ENCODE measurements at places on chromosomes 12 and 14.
A peak's percentile ranks its signal among the peaks of the same experiment; 100 is the strongest.

DNA sequence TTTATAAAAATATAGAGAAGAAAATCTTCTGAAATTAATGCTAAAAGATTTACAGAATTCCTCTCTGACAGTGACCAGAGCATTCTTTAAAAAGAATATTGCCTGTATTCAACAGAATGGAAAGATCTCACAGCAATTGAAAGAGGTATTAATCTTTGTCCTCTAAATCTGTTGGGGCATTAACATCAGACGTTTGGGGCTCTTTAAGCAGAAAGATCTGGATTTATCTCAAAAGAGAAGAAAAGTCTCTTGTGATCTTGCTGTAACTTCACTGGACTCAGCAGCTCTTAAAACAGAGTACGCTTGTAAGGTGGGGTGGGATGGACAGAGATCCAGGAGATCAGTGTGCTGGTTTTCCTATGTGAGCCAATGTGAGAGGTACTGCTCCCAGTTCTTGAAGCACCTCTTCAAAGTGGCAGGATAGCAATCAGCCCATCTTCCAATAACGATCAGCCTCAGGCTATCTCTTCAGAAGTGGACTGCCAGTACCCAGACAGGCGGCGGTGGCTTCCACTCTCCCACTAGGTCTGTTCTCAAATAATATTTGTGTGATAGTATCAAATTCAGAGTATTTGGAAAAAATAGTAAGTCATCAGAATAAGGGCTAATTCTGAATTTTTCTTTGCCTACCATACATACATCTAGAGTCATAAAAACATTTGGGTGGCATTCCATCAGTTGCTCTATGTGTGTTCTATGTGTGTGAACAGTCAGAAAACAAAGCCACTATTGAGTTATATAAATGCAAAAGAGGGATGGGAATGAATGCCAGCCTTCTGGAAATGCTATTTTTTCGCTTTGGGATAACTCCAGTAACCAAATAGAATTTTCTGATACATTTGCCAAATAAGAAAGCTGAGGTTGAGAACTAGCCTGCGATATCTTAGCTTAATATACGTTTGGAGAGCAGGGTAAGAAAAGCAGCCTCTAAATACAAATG, 237.4 kb upstream of the RGS6 start:
- no peak for DNase-seq

GRCh38 chr14:94375552-94376107, 12.8 kb downstream of the SERPINA1 start:
- DNase-seq = no peak

DNA sequence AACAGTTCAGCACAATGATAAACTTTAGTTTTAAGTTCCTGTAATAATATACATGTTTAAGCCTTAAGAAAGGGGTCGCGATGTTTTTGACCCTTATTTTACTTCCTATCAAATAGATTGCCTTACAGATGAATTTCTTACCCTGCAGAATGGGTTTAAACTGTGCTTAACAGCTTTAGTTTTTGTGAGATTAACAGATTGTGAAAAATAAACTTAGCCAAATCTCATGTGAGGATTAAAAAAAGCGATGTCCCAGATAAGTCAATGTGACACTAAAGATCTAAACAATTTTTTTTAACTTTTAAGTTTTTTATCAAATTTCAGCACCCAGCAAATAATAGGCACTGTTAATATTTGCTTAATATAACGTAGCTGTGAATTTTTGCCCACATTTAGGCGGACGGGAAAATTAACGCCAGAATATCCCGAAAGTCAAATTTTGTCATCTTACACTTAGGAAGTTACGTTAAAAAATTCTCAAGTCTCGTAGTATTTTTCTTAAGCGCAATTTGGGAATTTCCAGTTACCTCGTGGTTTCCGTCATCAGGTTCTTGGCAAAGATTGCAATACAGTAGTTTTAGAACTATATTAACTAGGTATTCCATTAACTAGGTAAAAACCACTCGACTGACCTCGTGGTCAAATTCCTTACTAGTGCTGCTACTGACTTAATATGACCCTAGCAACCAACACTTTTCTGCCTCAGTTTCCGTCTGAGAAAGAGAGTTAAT, 1.2 kb downstream of the HNRNPC start:
- no peak for DNase-seq

DNA sequence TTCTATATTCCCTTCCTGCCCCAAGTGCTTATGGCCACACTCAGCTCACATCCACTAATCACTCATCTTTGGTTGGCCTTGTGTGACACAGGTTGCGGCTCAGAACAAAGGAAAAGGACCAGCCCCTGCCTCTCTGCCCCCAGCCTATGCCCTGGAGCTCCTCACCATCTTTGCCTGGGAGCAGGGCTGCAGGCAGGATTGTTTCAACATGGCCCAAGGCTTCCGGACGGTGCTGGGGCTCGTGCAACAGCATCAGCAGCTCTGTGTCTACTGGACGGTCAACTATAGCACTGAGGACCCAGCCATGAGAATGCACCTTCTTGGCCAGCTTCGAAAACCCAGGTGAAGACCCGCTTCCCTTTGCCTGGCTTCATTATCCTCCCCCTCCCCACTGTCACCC, 15.8 kb upstream of the OAS2 start:
- no peak for DNase-seq

- no peak for DNase-seq
Observed at GRCh38 chr12:2462087-2462486, 332.7 kb upstream of the FKBP4 start.

GRCh38 chr12:1984759-1985158, 19.5 kb downstream of the DCP1B start:
- no peak for DNase-seq

GRCh38 chr12:87270919-87271318, 758.3 kb downstream of the C12orf50 start:
- no peak for DNase-seq

- no peak for DNase-seq
Observed at GRCh38 chr14:46054526-46054925, 597.1 kb downstream of the RPL10L start.

DNA sequence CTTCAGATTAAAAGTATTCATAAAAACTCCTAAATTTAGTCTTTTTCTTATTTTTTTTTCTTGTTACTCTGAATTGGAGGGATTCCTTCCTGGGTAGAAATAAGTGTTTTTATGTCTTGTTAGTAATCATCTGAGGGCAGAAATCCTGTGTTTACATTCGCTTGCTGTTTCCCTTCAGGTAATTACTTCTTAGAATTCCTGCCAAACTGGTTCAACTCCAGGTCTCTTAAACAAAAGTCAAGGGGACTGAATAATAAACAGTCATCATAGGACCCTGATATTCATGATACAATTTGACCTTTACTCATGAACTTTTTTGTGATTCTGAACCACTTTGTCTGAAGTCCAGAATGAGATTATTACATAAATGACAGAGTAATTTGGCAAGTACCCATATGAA, 843.9 kb downstream of the FLRT2 start:
- DNase-seq = peak; percentile 10

DNA sequence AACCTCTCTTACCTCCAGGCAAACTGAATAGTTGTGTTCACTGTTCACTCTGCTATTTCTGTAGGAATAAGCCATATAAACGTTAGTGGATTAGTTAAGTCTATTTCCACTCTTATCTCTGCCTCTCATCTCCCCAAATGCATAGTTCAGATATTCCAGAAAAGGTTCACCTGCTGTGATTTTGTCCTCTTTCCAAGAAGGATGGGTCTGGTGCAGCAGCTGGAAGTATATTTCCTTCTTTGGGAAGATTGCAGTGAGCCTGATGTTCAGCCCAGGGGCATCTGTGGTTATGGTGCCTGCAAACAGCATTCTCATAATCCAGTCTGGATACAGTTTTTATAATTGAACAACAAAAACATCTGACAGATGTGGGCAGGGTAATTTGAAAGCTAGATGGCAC, 97.7 kb downstream of the TPH2 start:
- no peak for DNase-seq

DNA sequence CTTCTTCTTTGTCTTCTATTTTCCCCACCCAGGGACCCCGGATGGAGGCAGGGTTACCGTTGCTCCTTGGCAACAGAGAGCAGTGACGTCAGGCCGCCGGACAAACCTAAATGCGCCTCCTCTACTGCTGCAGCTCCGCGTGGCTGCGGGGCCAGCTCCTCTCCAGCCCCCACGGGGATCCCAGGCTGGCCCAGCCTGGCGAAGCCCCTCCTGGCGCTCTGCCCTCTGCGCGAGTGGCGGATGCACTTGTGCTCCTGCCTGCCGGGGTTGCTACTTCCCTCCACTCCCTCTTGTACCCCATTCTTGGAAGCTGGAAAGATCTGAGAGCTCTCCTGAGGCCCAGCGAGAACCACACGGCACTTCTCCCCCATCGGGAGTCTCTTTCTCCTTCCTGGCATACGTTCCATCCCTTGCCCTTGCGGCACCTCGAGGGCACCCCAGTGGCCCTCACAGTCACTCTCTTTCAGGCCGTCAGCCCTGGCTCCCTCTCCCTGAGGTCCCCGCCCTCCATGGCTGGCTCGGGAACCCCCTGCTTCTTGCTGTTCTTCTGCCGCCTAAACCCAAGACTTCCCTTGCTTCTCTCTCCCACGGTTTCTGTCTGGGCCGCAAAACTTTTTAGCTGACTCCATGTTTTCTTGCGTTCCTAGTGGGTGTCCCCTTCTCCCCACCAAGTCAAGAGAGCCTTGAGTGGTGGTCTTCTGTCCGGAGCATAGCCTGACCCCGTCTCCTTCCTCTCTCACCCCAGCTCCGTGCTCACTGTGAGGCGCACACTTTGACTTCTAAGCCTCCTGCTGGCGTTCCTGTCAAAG, 121.7 kb downstream of the PAPOLA start:
- no peak for DNase-seq

GRCh38 chr12:69903548-69903947, 78.5 kb downstream of the MYRFL start:
- no peak for DNase-seq

GRCh38 chr14:56471056-56471455, 108.5 kb upstream of the TMEM260 start:
- no peak for DNase-seq

DNA sequence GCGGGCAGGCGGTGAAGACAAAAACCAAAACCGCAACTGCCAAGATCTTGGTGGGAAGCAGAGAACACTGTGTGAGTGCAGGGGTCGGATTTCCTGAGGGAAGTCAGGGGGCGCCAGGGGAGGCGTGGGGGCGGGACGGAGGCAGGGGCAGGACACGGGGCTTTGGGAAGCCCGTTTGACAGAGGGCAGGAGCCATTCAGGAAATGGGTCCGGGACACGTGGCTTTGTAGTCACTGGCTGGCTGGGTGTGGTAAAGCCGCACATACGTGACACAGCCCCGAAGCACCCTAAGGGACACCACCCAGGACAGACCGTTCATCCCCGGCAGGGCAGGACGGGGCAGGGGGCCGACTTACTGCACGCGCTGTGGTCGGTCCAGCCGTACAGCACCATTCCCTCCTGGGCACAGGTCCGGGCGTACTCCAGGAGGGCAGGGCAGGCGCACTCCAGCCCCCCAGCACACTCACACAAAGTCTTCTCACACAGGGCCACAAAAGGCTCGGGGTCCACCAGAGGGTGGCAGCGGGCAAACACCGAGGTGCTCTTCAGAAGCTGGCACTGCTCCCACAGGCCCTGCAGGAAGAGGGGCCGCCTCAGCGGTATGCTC, 49.4 kb downstream of the VWF start:
- no peak for DNase-seq

DNA sequence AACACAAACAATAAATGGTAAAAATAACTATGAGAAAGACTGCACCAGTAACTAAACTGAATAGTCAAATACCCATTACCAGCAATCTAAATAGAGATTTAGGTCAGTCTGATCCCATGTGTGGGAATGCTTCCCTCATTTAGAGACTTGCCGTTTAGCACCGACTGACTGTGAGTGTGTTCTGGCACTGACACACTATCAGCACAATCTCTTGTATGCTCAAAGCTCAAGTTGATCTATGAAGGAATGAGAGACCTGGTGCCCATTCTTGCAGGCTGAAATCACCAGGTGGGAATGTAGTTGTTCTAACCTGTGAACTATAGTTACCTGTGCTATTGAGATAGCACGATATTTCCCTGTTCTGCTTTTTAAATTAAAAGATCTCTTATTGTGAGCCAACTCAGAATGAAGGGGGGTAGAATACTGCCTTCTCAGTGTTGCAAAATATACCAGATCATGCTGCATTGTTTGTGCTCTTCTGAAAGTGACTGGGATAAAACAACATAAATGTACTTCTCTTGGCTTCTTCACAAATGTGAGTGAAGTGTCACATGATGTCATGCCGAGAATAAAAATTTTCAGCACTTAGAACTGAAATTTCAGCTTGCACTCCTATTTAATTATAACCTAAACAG, 99.6 kb downstream of the LIN7A start:
- DNase-seq = no peak

DNA sequence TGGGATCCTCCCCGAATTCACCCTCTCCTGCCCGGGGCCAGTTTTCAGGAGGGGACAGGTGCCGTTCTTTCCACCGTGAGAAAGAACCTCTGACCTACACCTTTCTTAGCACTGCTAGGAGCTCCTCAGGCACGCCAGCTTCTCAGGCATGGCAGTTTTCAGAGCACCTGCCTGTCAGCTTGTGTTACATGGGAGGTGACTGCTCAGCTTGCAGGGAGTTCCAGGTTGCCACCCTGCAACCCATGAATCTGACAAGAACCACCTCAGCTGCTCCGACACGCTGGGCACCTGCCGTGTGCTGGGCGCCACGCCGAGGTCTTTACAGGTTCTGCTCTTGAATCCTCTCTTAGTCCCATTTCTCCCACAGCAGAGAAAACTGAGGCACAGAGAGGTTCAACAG, 12.9 kb downstream of the BRI3BP start:
- peak; percentile 10 for DNase-seq

GRCh38 chr14:81655423-81656314, 122.0 kb upstream of the SEL1L start:
- no peak for DNase-seq

- no peak for DNase-seq
Observed at GRCh38 chr12:4280351-4281163, 7.0 kb downstream of the CCND2 start.

DNA sequence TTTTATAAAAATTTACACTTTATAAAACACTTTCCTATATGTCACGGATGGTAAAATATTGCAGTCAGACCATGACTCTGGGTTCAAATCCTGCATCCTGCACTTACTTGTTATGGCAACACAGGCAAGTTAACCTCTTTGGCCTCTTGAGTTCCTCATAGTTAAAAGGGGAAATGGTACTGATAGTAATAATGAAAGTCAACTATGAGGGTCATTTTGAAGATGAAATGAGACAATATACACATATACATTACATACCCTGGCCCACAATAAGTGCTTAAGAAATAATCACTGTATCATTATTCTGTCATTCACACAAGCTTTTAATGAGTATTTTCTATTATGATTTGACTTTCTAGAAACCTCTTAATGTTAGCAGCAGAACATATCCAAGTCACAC, 64.4 kb downstream of the C12orf42 start:
- no peak for DNase-seq
